ENCODE measurements at places on chromosomes 4 and X.

DNA sequence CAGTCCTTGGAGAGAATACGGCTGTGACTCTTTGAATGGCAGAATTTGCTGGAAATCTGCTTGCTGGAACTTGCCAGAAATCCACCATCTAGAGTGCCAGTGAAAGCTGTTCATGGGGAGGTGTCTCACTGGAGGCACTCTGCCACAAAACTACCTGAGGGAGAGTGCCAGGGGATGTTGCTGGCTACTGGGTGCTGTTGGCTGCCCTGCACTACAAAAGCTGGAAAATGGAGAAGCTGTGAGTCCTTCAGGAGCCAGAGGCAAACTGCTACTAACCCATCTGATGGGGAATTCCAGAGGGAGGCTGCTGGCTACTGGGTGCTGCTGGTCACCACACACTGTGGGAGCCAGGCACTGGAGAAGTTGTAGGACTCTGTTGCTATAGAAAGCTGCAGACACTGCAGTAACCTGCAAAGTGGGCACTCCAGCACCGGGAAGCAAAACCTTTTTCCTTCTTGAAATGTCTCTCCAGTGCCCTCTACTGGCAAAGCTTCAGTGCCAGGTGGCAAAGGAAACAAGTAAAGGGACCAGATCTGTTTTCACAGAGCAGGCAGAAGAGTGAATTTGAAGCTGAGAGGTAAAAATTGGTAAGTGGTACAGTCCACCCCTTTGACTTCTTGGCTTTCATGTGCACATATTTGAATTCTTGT, 47.8 kb upstream of the HSD17B10 start:
- DNase-seq = peak; percentile 1

- DNase-seq = no peak
Measured at GRCh38 chrX:65516756-65517155, 17.8 kb downstream of the LAS1L start.

DNA sequence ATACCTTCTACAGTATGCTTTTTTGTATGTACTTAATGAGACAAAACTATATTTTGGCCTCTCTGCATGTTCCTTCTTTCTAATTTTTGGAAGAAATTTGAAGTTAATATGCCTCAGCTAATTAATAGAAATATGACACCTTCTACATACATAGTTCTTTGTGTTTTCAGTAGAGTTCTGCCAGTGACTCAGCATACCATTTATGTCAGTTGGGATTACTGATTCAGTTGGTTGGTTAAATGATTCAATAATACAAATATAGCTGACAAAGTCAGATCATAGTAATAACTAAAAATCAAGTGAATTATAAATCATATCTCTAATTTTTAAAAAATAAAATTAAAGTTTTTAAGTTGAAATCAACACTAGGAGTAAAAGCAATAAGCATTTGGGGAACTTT, 16.8 kb downstream of the BTC start:
- no peak for DNase-seq

- no peak for DNase-seq
Measured at GRCh38 chr4:99485212-99485611, 25.6 kb upstream of the C4orf17 start.

- no peak for DNase-seq
Measured at GRCh38 chr4:175070444-175070843, 152.3 kb downstream of the ADAM29 start.

- no peak for DNase-seq
Measured at GRCh38 chr4:42574870-42575430, 82.0 kb downstream of the ATP8A1 start.

GRCh38 chr4:109128589-109128988, 173.9 kb downstream of the COL25A1 start:
- DNase-seq = no peak

DNA sequence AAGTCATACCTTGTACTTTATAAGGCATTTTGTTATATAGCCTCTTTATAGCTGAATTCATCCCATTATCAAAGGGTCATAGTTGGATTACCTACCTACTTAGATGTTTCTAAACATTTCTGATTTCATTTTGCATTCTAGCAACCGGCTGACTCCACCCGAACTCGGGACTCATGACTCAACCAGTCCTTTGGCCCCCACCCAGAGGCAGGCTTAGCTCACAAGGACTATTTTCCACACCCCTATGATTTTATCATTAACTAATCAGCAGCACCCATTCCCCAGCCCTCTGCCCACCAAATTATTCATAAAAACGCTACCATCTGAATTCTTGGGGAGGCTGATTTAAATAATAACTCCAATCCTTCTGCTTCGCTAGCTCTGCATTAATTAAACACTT, 79.9 kb upstream of the EGFL6 start:
- DNase-seq = no peak

DNA sequence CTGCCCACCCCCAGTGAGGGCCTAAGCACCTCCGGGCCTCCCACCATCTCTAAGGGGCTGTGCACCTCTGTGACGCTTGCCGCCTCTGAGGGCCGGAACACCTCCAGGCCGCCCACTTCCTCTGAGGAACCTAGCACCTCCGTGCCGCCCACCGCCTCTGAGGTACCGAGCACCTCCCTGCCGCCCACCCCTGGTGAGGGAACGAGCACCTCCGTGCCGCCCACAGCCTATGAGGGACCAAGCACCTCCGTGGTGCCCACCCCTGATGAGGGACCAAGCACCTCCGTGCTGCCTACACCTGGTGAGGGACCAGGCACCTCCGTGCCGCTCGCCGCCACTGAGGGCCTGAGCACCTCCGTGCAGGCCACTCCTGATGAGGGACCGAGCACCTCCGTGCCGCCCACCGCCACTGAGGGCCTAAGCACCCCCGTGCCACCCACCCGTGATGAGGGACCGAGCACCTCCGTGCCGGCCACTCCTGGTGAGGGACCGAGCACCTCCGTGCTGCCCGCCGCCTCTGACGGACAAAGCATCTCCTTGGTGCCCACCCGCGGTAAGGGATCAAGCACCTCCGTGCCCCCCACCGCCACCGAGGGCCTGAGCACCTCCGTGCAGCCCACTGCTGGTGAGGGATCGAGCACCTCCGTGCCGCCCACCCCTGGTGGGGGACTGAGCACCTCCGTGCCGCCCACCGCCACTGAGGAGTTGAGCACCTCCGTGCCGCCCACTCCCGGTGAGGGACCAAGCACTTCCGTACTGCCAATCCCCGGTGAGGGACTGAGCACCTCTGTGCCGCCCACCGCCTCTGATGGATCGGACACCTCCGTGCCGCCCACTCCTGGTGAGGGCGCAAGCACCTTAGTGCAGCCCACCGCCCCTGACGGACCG, 977 bp downstream of the MAGEE1 start:
- no peak for DNase-seq

DNA sequence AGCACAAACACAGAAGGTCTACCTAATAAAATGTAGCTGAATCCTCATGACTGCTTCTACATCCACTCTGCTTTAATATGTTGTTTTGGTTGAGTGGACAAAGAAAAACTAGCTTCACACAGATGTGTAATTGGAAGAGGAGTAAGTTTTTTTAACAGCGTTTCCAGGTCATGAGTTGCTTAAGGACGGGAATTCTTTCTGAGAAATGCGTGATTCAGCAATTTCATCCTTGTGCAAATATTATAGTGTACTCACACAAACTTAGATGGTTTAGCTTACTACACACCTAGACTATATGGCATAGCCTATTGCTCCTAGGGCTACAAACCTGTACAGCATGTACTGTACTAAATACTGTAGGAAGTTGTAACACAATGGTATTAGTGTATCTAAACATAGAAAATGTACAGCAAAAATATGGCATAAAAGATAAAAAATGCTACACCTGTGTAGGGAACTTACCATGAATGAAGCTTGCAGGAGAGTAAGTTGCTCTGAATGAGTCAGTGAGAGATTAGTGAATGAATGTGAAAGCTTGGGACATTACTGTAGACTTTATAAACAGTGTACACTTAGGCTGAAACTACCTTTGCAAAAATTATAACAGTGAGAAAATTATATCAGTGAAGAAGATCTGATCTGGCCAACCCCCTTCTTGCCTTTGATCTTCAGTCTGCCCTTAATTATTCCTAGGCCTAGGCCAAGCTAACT, 70.8 kb upstream of the IL15 start:
- DNase-seq = no peak

- DNase-seq = no peak
Measured at GRCh38 chrX:13219991-13220764, 99.7 kb downstream of the ATXN3L start.

DNA sequence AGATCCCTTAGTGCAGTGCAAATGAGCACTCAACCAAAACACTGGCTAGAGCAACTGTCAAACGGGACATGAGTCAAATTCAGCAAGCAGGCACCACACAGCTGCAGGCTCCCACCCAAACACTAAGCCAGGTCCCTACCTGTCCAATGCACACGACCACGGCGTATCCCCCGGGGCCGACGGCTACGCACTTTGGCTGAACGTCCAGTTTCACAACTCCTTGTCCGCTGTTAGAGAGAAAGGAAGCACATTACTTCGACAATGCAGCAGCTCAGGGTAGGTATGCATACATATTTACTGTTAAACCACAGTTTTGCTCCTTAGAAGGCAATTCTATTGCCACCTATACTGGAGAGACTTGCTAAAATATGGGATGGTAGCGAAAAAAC, 35.4 kb downstream of the WDR1 start:
- no peak for DNase-seq

DNA sequence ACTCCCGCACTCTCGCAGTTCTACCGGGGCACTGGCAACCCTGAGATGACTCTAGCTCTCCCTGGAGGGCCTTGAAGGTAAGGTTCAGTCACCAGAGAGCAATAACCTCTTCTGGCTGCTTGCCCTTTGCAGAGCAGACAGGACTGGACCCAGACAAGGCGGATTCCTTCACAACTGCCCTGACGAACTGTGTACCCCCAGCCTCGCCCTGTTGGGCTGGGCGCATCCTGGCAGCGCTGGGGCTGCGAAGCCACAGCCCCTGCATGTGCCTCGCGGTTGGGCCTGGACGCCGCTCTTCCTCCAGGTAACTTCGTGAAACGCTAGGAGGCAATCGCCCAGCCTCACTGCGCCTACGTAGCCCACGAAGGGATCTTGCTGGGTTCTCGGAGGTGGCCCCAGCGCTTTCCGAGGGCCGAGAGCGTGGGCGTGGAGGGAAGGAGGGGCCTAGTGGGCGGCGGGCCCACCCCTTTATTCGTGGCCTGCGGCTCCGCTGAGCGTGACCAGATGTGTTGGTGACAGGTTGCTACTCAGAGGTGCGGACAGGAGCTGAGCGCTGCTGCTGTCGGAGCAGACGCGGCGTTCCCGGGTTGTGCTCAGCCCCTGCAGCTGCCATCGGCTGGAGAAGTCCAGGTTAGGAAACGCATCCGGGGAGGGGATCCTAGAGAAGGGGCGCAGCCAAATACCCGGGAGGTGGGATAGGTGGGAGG, 1.9 kb upstream of the MAMLD1 start:
- DNase-seq = no peak

DNA sequence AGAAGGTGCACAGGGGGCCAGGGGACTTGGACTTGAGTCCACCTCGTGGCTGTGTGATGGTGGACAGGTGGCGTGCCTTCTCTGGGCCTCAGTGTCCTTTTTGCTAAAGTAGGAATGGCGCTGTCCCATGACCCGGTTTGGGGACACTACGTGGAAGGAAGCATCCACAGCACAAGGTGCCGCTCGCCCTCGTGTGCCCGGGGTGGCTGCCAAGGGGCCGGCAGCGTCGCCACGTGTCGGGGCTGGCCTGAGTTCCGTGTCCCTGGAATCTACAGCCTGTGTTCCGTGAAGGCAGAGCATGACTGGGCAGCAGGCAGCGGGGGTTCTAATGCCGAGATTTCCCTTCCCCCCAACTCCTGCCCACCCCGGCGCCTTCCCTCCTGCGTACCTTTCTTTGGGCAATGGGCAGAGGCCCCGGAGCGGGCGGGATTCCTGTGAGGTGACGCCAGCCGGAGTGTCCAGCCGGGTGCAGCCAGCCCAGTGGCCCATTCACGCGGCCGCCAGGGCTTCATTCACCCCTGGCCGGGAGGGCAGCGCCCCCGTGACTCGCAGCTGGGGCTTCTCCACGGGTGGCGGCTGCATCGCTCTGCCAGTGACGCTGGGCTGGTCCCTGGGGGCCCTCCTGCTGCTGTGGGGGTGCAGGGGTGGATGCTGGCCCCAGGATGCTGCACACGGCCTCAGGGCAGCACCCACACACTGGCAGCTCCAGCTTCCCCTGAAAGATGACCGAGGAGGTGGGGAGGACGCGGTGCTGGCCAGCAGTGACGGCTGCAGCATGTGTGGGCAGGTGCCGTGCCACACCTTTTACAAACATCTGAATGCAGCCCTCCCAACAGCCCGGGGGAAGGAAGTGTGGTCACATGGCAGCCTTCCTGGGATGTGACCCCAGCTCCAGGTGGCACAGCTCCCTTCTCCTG, 21.2 kb downstream of the DOK7 start:
- DNase-seq = no peak

DNA sequence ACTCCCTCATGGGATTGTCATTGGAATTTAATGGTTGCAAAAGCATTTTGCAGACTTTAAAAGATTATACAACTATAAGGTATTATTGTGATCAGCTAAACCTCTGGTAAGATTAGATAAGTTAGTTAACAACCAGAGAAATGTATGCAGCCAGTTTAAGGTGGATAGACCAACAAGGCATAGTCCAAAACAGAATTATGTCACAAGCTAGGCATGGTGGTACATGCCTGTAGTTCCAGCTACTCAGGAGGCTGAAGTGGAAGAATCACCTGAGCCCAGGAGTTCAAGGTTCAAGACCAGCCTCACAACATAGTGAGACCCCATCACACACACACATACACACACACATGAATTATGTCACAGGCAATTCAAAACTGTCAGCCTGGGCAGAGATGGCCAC, 54.7 kb upstream of the KLHL13 start:
- DNase-seq = no peak

GRCh38 chrX:109890910-109891502, 111.9 kb upstream of the TMEM164 start:
- DNase-seq = no peak

GRCh38 chr4:25103418-25103817, 56.8 kb downstream of the SEPSECS start:
- DNase-seq = no peak

- DNase-seq = no peak
Measured at GRCh38 chr4:123588631-123589241, 192.1 kb downstream of the SPRY1 start.

DNA sequence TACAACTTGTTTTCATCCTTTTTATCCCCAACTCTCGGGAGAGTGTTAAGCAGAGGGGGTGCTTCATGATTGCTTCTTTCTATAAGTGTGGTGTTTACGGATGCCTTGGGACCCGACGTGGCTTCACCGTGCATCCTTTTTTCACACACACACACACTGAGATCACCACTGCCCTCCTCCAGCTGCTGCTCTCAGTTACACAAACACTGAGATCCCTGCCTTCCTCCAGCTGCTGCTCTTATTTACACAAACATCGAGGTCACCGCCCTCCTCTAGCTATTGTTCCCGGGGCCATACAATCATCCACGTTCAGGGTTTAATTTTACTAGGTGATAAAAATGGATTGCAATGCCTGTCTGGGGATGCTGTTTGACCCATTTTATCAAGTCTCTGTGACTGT, 155.4 kb upstream of the FAM9B start:
- DNase-seq = no peak

DNA sequence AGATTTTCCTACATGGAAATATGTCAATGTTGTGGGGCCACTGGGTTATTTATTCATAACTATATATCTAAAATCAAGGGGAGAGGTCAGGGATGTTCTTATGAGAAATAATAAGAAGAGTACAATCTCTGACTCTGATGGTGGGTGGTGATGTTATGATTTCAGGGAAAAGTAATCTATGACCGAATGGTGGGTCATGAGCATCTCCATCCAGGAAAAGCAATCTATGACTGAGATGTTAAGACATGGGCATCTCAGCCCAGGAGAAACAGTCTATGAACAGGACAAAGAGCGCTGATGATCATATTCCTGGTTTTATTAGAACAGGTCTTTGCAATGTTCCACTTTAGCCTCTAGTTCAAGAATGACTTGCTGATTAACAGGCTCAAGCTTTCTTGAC, 137.1 kb downstream of the ARSF start:
- no peak for DNase-seq

Data from activated naive CD8-positive, alpha-beta T cell treated with anti-CD3 and anti-CD28 coated beads, Interleukin-2, amount 50 U/mL, for 16 hours (primary cell).